Naive B cell (primary cell): ENCODE measurements at places on chromosomes 6 and 20. TPM values are rescaled to one million over a fixed set of nuclear protein-coding genes. Genes with fewer than 3 reads are reported as not detected.
A peak's percentile ranks its signal among the peaks of the same experiment; 100 is the strongest.

- peaks cover 10% of the 10 kb centered on the region for H3K4me1 ChIP-seq
- H3K27ac ChIP-seq = no peak overlapping the region
- peaks cover 8% of the 10 kb centered on the region for H3K36me3 ChIP-seq
- H3K27me3 ChIP-seq = peaks cover 6% of the 10 kb centered on the region
- no peak overlapping the region for H3K4me3 ChIP-seq
- DNase-seq = no peak
These were observed 31.8 kb upstream of the RALGAPA2 start for GRCh38 chr20:20744170-20744725.

- H3K36me3 ChIP-seq = no peaks in the 10 kb centered on the region
- no peaks in the 10 kb centered on the region for H3K27me3 ChIP-seq
These were observed 291.4 kb upstream of the QKI start for GRCh38 chr6:163123098-163123497.

DNA sequence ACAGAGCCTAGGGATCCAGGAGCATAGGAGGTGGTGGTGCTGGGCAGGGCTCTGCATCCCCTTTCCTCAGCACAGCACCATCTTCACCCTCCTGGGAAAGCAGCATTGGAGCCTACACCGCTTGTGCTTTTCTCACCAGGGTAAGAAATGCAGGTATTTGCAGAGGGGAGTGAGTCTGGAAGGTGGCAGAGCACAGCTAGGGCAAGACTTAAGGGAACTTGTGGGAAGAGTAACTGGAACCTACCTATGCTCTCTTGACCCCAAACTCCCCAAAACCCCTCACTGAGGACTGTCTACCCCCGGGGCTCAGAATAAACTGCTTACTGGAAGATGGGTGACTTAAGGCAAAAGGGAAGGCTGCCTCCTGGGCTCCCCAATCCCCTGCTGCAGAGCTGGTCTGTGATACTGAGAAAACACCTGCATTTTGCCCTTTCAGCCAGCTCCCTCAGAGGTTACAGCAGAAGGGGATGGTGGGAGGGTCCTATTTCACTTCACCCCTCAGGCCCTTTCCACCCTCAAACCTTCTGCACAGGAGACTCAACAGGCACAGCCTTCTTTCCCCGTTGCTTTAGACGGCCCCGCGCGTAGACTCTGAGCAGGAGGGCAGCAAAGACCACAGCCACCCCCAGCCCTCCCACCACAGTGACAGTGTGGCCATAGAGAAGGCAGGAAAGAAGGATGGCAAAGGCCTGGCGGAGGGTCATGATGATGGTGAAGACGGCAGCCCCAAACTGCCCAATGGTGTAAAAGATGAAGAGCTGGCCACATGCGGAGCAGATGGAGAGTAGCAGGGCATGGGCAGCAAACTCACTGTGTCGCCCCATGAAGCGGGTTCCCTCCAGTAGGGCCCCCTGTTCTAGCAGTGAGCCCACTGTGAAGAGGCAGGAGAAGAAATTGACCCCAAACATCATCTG, 2.9 kb downstream of the SLC35B2 start:
- H3K36me3 ChIP-seq = peaks cover 33% of the 10 kb centered on the region
- H3K4me3 ChIP-seq = peak overlapping the region; percentile 6
- H3K27me3 ChIP-seq = no peaks in the 10 kb centered on the region
- H3K4me1 ChIP-seq = peaks cover 78% of the 10 kb centered on the region

- no peak overlapping the region for H3K27ac ChIP-seq
These were observed 161.0 kb downstream of the KHDC1L start for GRCh38 chr6:73064266-73064665.

DNA sequence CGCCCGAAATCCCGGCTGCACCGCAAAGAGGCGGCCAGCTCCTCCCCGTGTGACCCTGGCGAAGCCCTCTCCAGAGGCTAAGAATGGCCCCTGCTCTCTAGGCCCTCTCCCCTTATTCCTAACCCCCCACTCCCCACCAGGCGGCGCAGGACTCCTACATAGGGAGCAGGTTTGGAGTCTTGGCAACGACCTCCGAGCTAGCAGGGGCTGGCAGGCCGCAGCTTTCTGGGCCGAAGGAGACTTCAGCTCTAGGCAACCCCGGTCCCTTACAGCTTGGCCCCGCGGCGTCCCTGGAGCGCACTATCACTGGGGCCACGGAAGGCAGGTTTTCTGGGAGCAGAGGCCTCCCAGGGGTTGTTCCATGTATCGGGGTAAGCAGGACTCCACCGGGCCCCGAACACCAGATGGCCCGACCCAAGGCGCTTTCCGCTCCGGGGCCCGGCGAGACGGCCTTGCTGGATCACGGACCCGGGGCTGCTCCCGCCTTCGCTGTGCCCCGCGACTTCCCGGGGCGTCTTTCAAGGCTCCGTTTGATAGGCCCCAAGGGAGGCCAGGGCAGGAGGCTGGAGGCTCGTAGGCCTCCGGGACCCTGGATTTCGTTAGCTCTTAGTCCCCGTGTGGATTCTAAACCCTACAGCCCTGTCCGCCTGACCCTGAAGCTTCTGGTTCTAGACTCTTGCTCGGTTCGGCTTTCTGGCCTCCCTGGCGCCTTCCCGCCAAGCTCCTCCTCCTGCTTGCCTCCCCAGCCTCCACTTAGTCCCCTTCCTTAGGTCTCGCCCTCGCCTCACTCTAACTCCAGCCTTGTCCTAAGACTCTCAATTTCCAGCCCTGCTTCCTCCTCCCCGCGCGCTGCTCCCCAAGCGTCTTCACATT, 1.9 kb downstream of the SLC32A1 start:
- peak overlapping the region; percentile 78 for H3K4me3 ChIP-seq
- H3K27me3 ChIP-seq = peaks cover 98% of the 10 kb centered on the region
- H3K27ac ChIP-seq = peak overlapping the region; percentile 97
- peaks cover 35% of the 10 kb centered on the region for H3K36me3 ChIP-seq
- DNase-seq = peak; percentile 15

DNA sequence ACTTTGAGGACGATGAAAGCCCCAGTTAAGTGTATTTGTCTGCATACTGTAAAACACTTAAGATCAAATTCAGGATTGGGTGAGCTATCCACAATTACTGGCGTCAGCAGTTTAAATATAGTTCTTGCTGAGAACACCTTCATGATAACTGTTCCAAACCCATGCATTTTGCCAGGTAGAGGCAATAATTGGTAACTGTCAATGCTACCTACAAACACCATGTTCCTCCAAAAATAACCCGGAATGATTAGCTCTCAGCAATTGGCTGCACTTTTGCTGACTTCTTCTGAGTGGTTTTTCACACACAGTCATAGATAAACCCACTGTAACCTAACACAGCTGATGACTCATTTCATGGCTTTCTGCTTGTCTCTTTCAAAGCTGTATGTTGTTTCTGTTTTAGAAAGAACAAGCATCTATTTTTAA, 1358.6 kb upstream of the GJE1 start:
- no peak overlapping the region for H3K27ac ChIP-seq
- no peaks in the 10 kb centered on the region for H3K36me3 ChIP-seq
- DNase-seq = no peak
- H3K4me1 ChIP-seq = no peaks in the 10 kb centered on the region

GRCh38 chr6:144896871-144897270, 611.7 kb downstream of the UTRN start:
- DNase-seq = no peak
- no peaks in the 10 kb centered on the region for H3K4me1 ChIP-seq
- no peak overlapping the region for H3K4me3 ChIP-seq
- no peak overlapping the region for H3K27ac ChIP-seq

GRCh38 chr20:18404172-18404571, 62.7 kb downstream of the DZANK1 start:
- no peaks in the 10 kb centered on the region for H3K4me1 ChIP-seq
- peaks cover 42% of the 10 kb centered on the region for H3K36me3 ChIP-seq
- no peaks in the 10 kb centered on the region for H3K27me3 ChIP-seq
- DNase-seq = no peak
- no peak overlapping the region for H3K4me3 ChIP-seq

- no peak for DNase-seq
- no peak overlapping the region for H3K4me3 ChIP-seq
- H3K4me1 ChIP-seq = peaks cover 26% of the 10 kb centered on the region
- H3K27ac ChIP-seq = no peak overlapping the region
- H3K27me3 ChIP-seq = no peaks in the 10 kb centered on the region
These were observed 4.4 kb upstream of the CST3 start for GRCh38 chr20:23641936-23642751.

- H3K27ac ChIP-seq = peak overlapping the region; percentile 33
- no peak overlapping the region for H3K4me3 ChIP-seq
- DNase-seq = no peak
- H3K4me1 ChIP-seq = peaks cover 41% of the 10 kb centered on the region
These were observed 21.6 kb upstream of the ZNF831 start for GRCh38 chr20:59141818-59142581.

DNA sequence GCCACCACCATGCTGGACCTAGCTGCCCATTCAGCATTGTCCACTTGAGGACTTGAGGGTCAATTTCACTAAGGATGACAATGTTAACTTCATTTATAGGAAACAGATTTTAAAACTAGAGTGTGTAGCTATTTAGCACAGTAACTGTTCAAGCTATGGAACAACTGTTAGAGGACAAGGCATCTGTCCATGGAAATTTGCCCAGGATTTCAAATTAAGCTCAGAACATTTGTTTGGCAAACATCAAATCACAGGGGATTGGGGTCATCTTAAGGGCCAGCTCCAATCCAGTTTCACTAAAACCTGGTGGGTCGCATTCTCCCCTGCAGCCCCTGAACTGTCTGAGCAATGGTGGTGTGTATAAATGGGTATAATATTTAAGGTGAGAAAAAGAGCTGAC, 35.1 kb downstream of the PM20D2 start:
- no peak overlapping the region for H3K4me3 ChIP-seq
- no peaks in the 10 kb centered on the region for H3K36me3 ChIP-seq
- no peak for DNase-seq

DNA sequence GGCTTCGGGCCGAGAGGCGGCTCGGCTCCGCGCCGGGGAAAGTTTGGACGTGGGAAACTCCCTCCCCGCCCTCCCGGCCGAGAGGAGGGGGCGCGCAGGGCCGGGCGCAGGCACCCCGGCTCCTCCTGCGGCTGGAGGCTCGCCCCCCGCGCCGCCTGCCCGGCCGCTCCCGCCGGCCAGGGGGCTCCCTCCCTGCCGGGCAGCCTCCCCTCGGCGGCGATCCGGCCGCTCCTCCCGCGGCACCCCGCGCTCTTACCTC, 370 bp downstream of the CDH22 start:
- peaks cover 21% of the 10 kb centered on the region for H3K4me1 ChIP-seq
- DNase-seq = no peak
- no peak overlapping the region for H3K4me3 ChIP-seq
- no peak overlapping the region for H3K27ac ChIP-seq
- H3K36me3 ChIP-seq = peaks cover 12% of the 10 kb centered on the region
- H3K27me3 ChIP-seq = peaks cover 83% of the 10 kb centered on the region

DNA sequence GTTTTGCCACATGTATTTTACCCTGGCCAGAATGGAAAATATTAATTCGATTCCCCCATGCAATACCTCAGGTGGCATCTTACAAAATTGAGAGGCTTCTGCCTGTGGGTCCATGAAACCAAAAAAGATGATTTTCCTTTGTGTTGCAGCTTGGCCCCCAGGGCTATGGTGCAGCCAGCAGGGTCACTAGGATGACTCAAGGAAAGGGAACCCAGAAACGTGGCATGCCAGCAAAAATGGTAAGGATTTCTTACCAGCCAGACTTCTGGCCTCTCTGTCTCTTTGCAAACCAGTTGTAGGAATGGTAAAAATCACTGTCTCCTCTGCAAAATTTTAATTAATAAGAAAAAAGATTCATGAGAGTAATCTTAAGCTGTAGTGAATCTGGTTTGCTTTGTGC, 11.6 kb upstream of the TAAR9 start:
- peak overlapping the region; percentile 91 for H3K27ac ChIP-seq
- no peak for DNase-seq
- no peak overlapping the region for H3K4me3 ChIP-seq
- no peaks in the 10 kb centered on the region for H3K27me3 ChIP-seq
- no peaks in the 10 kb centered on the region for H3K36me3 ChIP-seq

DNA sequence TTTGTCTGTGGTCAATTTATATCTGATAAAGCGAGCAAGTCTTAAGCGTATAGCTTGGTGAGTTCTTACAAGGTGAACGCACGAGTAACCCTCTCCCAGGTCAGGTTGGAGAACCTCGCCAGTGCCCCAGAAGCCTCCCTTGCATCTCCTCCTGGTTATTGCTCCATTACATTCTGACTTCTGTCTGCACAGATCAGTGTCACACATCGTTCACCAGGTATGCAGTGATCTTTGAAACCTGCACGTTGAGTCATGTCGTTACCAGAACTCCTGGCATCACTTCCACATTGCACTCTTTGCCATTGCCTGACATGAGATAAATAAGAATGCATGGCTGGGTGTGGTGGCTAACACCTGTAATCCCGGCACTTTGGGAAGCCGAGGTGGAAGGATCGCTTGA, 44.2 kb downstream of the AKAP12 start:
- H3K4me3 ChIP-seq = no peak overlapping the region
- H3K4me1 ChIP-seq = peaks cover 20% of the 10 kb centered on the region
- H3K36me3 ChIP-seq = no peaks in the 10 kb centered on the region

GRCh38 chr6:106381223-106381622, 20.7 kb downstream of the CRYBG1 start:
- peaks cover 7% of the 10 kb centered on the region for H3K4me1 ChIP-seq
- H3K27me3 ChIP-seq = peaks cover 7% of the 10 kb centered on the region
- no peaks in the 10 kb centered on the region for H3K36me3 ChIP-seq
- H3K27ac ChIP-seq = no peak overlapping the region

DNA sequence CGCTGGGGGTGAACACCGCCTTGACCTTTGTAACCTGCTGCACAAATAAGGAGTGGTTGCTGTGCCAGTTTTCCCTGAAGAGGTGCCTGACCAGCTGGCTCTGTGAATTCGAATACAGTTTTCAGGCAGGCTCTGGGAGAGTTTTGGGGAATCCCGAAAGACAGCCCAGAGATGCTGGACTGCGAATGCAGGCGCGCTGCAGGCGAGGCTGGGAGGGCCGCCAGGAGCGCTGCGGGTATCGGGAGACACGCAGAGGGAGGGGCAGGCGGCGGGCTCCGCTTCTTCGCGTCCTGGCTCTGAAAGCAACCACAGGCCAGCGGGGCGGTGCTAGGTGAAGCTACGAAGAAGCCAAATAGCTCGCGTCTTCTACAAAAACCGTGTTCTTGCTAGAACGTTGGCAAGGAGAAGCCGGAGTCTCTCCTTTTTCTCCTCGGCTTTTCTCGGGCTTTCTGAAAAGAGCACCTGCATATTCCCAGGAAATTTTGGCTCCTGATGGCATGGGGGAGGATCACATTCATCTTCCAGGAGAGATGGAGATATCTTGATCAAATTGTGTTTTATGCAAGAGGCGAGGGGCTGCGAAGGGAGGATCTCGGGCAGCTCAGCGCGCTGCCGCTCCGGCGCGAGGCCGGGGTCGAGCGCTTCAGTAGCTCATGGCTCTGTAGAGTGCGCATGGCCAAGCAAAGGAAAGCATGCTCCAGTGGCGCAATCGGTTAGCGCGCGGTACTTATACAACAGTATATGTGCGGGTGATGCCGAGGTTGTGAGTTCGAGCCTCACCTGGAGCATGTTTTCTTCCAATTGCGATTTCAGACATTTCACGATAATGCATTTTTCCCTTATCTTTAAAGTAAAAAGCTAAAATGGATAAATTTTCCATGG, 158.1 kb upstream of the ZNF184 start:
- peaks cover 3% of the 10 kb centered on the region for H3K36me3 ChIP-seq
- H3K4me3 ChIP-seq = peak overlapping the region; percentile 68
- H3K27me3 ChIP-seq = peaks cover 69% of the 10 kb centered on the region
- H3K4me1 ChIP-seq = no peaks in the 10 kb centered on the region
- H3K27ac ChIP-seq = no peak overlapping the region
- DNase-seq = no peak

FBXL4 gene
- 13.2 TPM for polyA plus RNA-seq

HCK gene
- polyA plus RNA-seq = 71.4 TPM

LAMA4 gene
- not detected for polyA plus RNA-seq

MAS1 gene
- polyA plus RNA-seq = not detected

USP49 gene
- polyA plus RNA-seq = 0.73 TPM
